ENCODE measurements at places on chromosomes 5 and 9.

GRCh38 chr9:95462249-95463147 lies 54.3 kb downstream of the PTCH1 start:
- DNase-seq, result peak; percentile 90

DNA sequence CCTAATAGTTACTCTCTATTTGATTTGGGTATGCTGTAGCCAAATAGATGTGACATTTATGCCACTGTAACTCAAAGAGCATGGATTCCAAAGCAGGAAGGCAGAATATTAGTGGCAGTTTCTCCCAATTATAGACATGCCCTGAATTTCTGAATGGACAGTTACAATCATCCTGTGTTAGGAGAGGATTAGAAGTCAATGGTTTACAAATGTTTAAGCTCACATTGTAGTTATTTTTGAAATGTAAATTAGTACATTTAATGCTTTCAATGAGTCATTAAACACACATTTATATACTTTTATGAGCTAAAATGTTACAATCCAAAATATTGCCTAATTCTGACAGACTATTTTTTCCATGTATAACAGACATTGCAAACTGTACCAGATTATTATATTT lies 62.3 kb upstream of the CDH18 start:
- DNase-seq, result no peak

DNA sequence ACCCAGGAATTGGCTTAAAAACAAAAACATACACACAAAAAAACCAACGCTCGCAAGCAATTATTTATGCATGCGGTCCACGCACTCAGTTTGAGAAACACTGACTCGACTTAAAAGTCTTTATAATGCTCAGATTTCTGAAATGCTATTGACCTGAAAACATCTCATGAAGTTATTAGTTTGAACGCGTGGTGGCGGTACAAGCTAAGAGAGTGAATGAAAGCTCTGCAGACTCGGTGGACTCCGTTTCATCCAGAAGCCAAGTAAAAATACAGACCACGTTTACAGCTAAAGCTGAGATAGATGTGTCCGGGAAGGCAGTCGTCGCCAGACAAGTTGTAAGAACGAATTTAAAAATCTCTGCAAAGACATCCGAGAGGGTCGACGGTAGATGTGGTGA lies at the start of gene PCDHB6:
PCDHB6 (plus strand) TSS at position 246 of the 400 bp plus-strand sequence. CDS start 201 bp downstream, outside the sequence.
- peak; percentile 8 for DNase-seq

- peak; percentile 87 for DNase-seq
Observed at GRCh38 chr5:109689740-109690241, at the start of gene MAN2A1. TSS of gene MAN2A1 (plus strand) at chr5:109689927. CDS start at chr5:109690418, 491 bp downstream.

GRCh38 chr9:70091103-70091502 lies 47.5 kb downstream of the MAMDC2 start:
- DNase-seq, result no peak

All from activated CD4-positive, alpha-beta T cell treated with anti-CD3 and anti-CD28 coated beads, Interleukin-2, amount 50 U/mL, for 16 hours (primary cell).